ENCODE measurements at places on chromosomes 7 and 10. TPM values are rescaled to one million over a fixed set of nuclear protein-coding genes. Genes with fewer than 3 reads are reported as not detected.

ATRNL1 gene
- not detected for total RNA-seq

TFR2 gene
- 2.3 TPM for total RNA-seq

PON1 gene
- total RNA-seq, result not detected

OPN4 gene
- total RNA-seq, result not detected

CCDC7 gene
- total RNA-seq, result 69.4 TPM

DNA sequence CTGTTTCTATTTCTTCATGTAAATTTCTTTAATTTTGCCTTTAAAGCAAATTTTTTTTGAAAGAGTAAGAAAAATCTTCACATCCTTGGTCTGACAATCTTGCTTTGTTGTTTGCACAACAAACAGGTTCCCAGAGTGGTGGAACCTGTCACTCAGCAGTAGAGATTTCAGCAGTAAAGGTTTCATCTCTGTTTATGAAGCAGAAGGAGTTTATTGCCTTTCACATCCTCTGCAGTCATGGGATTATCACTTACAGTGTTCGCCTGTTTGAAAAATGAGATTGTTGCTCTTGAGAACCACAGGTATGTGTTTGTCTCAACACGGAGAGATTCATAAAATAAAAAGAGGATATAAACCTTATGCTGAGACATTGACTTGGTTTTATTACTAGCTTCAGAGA is 342.6 kb downstream of the IPMK start:
- no peak overlapping the region for H3K4me3 ChIP-seq
- no peaks in the 10 kb centered on the region for H3K27me3 ChIP-seq
- no peak overlapping the region for H3K27ac ChIP-seq
- H3K36me3 ChIP-seq, result no peaks in the 10 kb centered on the region
- DNase-seq, result no peak

DNA sequence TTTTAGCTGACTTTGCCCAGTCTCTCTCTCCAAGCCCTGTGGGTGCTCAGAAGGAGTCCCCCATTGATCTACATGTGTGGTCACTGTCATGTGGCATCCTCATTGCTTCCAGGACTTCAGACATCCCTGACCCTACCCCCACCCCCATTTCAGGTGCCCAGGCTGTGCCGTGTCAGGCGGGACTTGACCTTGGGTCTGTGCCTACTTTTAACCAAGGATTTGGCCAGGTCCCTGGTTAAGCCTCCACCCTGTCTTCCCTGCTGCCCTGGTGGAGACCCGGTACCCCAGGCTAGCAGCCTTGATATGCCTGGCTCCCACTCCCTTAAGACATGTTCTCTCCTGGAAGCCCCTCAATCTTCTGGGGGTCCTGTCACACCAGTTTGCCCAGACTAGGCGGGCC is 31.3 kb downstream of the PRF1 start:
- H3K27me3 ChIP-seq, result no peaks in the 10 kb centered on the region
- DNase-seq, result no peak
- no peaks in the 10 kb centered on the region for H3K36me3 ChIP-seq

DNA sequence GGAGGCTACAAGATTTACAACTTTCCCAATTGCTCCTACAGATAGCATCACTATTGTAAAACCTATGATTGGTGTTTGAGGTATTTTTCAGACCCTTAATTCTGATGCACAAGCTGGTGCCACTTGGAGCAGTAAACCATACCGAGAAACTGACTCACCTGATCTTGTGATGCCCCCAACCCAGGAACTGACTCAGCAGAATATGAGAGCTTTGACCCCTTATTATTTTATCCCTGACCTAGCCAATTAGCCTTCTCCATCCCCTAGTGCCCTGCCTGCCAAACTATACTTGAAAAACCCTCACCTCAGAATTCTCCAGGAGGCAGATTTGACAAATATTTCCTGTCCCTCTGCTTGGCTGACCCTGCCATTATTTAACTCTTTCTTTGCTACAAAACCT is 585.9 kb upstream of the GHITM start:
- no peak overlapping the region for H3K27ac ChIP-seq
- no peak for DNase-seq
- no peak overlapping the region for H3K4me3 ChIP-seq
- H3K4me1 ChIP-seq, result no peaks in the 10 kb centered on the region
- no peaks in the 10 kb centered on the region for H3K27me3 ChIP-seq

DNA sequence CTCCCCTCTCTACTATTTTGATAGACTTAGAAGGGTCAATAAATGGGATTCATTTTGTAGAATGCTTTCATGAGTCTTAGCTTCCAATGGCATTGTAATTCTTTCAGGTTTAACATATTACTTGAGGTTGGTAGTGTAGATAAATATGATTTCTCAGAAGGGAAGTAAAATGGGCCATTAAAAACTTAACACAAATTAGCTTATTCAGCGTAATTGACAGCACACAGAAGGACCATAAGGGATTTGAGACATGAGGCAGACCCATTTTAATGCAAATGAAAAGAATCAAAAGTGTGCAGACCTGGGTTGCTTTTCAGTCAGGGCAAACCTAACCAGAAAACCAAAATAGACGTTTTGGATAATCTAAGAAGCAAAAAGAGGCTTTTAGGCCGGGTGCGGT is 156.6 kb upstream of the CNTNAP2 start:
- no peak overlapping the region for H3K4me3 ChIP-seq
- no peak for DNase-seq
- H3K27ac ChIP-seq, result no peak overlapping the region
- H3K27me3 ChIP-seq, result no peaks in the 10 kb centered on the region

GRCh38 chr7:152478140-152478539 is 42.3 kb upstream of the KMT2C start:
- no peaks in the 10 kb centered on the region for H3K27me3 ChIP-seq
- no peak for DNase-seq
- no peak overlapping the region for H3K27ac ChIP-seq
- no peak overlapping the region for H3K4me3 ChIP-seq

- H3K27ac ChIP-seq, result no peak overlapping the region
- peaks cover 75% of the 10 kb centered on the region for H3K27me3 ChIP-seq
- no peaks in the 10 kb centered on the region for H3K4me1 ChIP-seq
- H3K4me3 ChIP-seq, result no peak overlapping the region
- DNase-seq, result no peak
- H3K36me3 ChIP-seq, result no peaks in the 10 kb centered on the region
Observed at GRCh38 chr10:23171232-23171876, 20.8 kb upstream of the PTF1A start.

DNA sequence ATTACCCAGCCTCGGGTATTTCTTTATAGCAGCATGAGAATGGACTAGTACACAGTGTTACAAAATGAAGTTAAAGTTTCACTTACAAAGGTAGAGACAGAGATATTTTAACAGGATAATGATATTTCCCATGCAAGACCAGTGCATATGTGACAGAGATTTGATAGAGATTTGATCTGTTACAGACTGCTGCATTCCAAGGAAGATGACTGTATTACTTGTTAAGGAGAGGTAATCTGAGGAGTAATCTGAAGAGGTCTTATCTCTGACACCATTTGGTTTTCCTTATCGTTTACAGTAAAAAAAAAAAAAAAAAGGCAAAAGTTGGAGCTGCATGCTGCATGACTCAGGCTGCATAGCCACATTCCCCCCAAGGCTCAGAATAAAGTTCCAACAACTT is 289.6 kb downstream of the POM121L12 start:
- H3K36me3 ChIP-seq, result no peaks in the 10 kb centered on the region
- H3K27ac ChIP-seq, result no peak overlapping the region
- no peaks in the 10 kb centered on the region for H3K27me3 ChIP-seq

Measured in CD4-positive, alpha-beta T cell (primary cell).